ENCODE measurements at places on chromosomes 1 and 21.

DNA sequence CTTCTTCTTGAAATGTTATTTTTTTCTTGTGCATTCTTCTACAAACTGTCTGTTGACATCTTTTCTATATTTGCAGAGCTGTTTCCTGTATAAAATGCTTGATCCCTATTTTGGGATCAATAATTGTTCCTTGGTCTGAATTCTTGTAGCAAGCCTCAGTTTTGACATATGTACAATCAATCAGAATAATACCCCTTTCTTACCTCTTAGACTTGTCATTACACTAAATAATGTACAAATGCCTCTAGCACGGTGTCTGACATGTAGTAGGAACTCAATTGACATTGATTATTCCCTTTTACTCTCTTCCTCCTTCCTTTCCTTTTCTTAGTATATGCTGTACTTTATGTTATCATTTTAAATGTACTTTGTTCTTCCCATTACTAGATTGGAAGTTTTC is 25.2 kb downstream of the RWDD3 start:
- no peak for DNase-seq

DNA sequence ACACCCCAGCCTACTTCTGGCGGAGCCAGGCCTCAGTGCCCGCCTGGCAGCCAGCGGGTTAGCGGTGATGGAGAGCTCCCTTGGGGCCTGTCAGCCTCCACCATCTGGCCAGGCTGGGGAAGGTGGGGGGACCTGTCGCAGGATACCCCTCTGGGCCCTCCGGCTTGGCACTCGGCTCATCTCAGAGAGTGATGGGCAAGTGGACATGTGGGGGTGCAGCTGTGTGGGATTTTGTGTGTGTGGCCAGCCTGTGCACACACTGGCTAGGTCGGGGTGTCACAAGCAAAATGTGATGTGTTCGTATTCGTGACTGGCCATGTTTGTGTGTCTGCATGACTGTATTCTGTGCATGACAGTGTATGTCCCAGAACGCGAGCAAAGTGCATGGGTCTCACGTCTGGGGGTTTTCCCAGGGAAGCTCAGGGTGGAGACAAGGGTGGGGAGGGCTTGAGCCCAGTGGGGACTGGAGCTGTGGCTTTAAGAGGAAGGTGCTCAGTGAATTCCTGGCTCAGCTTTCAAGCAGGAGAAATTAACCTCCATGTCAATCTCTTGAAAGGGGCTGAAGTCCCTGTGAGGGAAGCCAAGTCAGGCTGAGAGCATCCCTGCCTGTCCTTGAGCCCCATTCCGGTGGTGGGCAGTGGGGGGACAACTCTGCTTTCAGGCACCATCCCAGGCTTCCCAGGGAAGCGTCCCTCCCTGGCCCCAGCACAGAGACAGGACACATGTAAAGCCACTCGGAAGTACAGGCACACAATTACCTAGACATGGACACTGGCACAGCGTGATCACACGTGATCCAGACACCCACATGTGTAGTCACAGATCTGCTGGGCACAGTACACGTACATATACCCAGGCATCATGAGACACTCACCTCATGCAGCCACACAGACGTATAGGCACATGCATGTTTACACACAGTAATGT is 21.1 kb upstream of the ADGRB2 start:
- DNase-seq: peak; percentile 31

GRCh38 chr1:95183952-95184351 is 50.1 kb upstream of the RWDD3 start:
- no peak for DNase-seq

DNA sequence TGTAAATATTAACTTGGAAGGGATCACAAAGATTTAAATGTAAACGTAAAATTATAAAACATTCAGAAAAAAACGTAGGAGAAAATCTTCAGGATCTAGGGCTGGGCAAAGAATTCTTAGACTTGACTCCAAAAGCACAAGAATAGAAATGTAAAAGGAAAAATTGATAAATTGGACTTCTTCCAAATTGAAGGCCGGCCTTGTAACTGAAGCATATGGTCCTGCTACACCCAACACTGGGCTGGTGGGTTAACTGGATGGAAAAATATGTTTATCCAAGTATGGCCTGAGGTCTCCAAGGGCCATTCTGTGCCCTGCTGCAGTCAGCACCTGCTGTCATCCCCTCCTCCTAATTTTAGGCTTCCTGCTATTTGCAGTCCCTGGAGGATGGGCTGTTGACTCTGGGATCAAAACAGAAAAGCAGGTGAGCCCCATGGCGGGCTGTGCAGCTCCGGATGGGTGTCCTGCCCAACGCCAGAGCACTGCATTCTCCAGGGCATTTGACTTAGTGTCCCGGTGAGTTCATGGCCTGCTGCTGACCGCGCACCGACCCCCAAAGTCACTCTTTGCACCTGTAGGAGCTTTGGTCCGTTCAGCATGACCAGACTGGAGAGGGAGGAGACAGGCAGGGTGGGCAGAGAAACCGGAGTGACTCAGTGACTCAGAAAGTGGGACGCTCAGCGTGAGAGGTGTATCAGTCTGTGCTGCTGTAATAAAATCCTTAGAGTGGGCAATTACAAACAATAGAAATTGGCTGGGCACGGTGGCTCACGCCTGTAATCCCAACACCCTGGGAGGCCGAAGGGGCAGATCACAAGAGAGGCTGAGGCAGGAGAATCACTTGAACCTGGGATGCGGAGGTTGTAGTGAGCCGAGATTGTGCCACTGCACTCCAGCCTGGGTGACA is 6.1 kb upstream of the AIRE start:
- DNase-seq: no peak

- peak; percentile 93 for DNase-seq
These were observed 725 bp downstream of the SLC25A33 start for GRCh38 chr1:9539829-9540550.

DNA sequence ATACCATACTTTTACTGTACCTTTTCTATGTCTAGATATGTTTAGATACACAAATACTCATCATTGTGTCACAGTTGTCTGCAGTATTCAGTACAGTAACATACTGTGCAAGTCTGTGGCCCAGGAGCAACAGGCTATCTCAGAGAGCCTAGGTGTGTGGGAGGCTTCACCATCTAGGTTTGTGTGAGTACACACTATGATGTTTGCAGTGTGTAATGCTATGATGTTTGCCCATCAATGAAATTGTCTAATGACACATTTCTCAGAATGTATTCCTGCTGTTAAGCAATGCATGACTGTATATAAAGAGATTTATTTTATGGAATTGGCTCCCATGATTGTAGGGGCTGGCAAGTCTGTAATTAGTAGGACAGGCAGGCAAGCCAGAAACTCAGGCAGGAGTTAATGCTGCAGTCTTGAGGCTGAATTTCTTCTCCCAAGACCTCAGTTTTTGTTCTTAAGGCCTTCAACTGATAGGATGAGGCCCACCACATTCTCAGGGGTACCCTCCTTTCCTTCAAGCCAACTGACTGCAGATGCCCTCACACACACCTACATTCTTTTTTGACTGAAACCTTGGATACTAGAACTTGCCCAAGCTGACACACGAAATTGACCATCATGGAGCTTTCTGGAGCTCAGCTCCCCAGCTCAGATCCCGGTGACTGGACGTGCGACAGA is 7.7 kb upstream of the AGTRAP start:
- DNase-seq: no peak

- DNase-seq: no peak
These were observed 7.9 kb downstream of the CDK18 start for GRCh38 chr1:205512059-205513045.

GRCh38 chr1:185767508-185768120 is 33.4 kb downstream of the HMCN1 start:
- DNase-seq: no peak

- DNase-seq: no peak
These were observed 6.2 kb downstream of the TNNT2 start for GRCh38 chr1:201371276-201371675.

DNA sequence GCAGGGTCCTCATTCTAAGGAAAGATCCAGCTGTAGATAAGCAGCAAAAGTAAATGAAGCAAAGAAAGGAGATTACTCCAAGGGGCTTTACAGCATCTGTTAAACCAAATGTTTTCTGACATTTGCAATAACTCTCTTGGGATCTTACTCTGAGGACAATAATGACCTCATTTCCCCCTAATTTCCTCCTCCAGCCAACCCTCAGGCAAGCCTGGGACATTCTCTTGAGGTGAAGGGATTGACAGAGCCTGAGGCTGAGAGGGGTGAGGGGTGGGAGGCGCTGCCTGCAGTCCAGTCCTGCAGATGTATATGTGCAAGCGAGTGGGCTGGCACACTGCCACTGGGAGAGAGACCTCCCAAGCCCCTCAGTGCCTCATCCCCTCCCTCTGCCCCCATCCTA is 40.5 kb upstream of the NEK2 start:
- no peak for DNase-seq

Data from H7 (cell line).